ENCODE measurements at places on chromosomes 2 and 18.

- DNase-seq = no peak
Measured at GRCh38 chr2:234025891-234026401, 24.6 kb upstream of the SPP2 start.

DNA sequence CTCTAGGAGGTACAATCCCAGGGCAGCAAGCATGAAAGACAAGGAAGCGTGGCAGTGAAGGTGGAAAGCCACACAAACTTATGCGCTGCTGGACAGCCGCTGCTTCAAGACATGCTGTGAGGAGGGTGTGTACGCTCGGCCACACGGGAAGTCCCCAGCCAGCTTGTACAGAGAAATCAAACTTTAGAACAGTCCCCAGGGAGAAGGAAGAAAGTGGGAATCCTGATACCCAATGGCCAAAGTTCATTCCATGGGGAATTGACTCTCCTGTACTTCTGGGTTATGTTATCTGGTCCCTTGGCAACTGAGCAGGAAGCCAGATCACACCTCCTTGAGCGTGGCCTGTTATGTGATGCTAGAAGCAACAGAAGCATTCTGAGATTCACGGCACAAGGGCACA, 86.1 kb upstream of the BOD1L2 start:
- no peak for DNase-seq

GRCh38 chr2:210519594-210519993, 36.8 kb upstream of the CPS1 start:
- DNase-seq = no peak

DNA sequence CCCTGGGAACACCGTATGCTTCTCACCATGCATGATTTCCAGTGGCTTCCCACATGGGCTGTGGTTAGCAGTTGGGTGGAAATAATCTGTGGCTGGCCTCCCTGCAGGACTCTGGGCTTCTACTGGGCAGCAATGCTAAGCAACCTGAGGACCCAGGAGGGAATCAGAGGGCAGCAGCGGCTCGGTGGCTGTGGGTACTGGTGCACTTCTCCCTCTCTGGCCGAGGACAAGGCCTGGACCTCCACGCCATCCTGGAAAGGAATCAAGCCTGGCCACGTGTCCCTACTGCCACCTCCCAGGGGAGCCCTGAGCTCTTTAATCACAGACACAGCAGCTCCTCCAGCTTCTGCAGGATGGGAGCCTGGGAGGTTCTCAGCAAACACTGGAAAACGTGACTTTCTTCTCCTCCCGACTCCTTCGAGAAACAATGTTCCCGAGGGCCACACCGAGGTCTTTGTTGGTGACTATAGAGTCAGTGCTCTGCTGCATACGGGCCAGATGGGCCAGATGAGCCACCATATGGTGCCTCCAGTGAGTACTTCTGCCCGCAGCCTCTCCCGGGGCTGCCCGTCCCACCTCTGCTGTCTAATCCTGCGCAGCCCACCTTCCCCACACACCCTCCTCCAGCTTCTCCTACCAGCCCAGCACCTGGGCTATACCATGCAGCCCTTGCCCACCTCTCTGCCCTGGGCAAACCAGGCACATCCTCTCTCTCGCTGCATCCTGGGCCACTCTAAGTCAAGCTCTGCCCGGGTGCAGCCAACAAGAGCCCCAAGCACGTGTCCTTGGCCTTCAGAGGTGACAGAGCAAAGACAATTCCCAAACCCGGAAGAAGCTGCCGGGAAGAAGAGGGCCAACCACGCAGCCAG, 42.8 kb upstream of the OTOS start:
- DNase-seq = no peak

DNA sequence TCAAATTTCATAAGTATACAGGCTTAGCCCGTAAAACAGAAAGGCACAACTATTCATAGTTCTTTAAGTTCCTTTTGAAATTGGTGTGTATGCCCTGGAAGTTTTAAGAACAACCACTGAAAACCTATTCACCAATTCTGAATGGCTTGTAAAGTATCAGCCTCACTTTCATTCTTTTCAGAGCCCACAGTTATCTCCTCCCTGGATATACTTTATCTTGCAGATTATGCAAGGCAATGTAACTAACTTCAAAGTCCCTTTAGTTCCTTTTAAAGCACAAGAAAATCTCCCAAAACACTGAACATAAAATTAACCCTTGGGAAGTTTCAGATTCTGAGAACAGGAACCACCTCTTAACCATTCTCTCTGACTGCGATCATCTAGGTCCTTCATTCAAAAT, 1.1 kb downstream of the STRN start:
- DNase-seq = no peak

GRCh38 chr2:216118474-216118873, 9.3 kb downstream of the XRCC5 start:
- DNase-seq = no peak

Data from activated CD8-positive, alpha-beta T cell treated with anti-CD3 and anti-CD28 coated beads for 36 hours (primary cell).